ENCODE measurements at places on chromosomes 7 and 10.

- peak; percentile 98 for DNase-seq
Observed at GRCh38 chr10:12068449-12069269, at the start of gene DHTKD1. DHTKD1 (plus strand) TSS chr10:12068954; CDS start chr10:12069034, 80 bp downstream.

GRCh38 chr7:13107291-13107690, 419.9 kb downstream of the ARL4A start:
- DNase-seq: no peak

- DNase-seq: no peak
Observed at GRCh38 chr7:141754939-141755338, 9.0 kb upstream of the TAS2R3 start.

DNA sequence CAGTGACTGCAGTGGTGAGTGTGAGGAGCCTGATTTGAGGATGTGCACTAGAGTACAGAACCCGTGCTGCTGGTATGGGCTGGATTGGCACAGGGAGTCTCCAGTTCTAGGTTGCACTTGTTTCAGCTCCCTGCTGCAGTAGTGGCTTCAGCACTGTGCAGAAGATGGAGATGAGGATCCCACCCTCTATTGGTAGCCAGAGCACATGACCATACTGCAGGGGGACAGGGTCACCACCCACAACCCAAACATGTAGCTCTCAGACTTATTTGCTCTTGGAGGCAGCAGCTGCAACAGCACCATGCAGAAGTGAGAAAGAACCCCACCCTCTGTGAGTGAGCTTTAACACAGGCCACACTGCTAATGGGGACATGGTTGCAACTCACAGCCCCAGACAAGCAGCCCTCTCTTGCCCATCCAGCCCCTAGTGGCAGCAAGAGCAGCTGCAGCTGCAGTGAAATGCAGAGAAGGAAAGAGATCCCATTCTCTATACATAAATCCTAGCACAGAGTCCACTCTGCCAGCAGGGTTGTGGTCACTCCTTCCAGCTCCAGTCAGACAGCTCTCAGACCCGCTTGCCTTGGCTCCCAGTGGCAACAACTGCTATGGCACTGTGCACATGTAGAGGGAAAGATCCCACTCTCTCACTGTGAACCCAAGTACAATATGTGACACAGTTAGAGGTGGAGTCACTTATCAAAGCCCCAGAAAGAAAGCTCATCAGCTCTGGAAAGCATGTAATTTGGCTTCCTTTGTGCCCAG, 51.4 kb upstream of the SCIN start:
- DNase-seq: no peak

GRCh38 chr10:14074062-14074884, 256.5 kb downstream of the FRMD4A start:
- peak; percentile 95 for DNase-seq

- DNase-seq: no peak
Observed at GRCh38 chr7:25371972-25372371, 143.7 kb upstream of the NPVF start.

DNA sequence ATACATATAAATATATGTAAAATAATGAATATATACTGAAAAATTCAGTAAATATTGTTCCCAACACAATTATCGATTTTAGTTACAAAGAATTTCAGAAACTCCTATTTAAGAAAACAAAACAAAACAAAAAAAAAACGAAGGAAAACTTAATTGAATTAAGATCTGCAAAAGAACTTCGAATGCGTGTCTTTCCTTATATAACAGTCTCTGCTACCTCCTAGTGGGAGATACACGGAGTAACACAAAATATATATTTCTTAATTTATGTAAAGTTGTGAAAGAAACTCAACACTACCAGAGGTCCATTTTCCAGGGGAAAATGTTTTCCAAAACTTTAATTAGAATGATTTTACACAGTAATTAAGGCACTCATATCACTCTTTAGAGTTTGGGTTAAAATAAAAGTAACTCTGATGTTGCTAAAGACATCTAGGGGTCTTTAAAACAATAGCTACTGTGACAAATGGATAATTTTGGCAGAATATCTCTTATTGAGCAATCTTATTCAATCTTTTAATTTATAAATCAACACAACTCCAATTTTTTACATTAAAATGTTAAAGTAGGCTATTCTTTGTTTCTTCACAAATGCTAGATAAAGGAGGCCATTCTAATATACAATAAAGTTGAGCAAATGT, 41.6 kb downstream of the NEBL start:
- peak; percentile 55 for DNase-seq

- DNase-seq: no peak
Observed at GRCh38 chr7:351681-352480, 61.9 kb downstream of the FOXL3 start.

DNA sequence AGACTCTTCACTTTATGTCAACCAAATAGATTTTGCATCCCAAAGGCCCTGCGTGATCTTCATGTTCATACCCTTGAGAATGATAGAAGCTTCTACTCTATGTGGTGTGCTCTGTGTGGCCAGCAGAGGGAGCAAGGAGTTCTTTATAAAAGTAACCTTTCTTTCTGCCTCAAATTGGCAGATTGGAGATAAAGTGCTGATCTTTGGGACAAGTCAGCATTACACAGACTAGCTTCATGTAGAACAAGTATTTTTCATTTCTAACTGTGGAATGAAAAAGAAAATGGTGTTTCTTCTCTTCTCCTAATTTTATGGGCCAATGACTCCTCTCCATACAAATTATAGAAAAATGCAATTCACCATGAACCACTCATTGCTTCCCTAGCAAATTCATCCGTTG, 1214.1 kb downstream of the SORCS1 start:
- peak; percentile 53 for DNase-seq

DNA sequence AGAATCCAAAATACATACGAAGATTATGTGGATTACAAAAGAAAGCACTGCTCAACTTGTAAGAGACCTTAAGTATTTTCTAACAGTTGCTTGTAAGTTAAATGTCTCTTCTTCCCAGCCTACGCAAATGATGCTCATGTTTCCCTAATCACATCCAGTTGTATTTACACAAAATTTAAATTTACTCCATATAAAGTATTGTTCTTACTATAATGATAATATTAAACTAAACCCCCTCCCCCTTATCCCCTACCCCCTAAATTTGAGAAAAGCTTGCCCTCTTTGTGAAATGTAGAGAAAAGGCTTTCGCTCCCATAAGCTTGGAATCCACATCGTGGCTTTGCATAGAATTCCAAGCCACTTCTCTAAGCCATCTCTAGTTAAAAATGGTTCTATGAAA, 29.4 kb downstream of the ANKMY2 start:
- no peak for DNase-seq

DNA sequence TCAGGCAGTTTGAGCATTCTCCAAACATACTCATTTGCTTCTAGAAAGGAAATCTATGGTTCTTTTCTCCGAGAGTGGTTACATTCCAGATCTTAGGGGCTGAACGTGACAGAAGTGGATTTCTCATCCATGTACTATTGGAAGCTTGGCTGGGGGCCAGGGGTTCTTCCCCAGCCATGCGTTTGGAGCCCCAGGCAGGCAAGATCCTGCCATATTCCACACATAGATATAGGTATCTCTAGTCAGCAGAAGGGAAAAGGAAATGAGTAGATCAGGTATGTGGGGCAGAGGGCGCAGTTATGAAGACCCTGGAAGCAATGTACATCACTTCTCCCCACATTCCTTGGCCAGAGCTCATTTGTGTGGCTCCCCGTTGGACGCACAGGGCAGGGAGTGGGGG, 299.8 kb downstream of the CCDC3 start:
- no peak for DNase-seq

GRCh38 chr7:69426705-69427104, 171.6 kb upstream of the AUTS2 start:
- DNase-seq: no peak

DNA sequence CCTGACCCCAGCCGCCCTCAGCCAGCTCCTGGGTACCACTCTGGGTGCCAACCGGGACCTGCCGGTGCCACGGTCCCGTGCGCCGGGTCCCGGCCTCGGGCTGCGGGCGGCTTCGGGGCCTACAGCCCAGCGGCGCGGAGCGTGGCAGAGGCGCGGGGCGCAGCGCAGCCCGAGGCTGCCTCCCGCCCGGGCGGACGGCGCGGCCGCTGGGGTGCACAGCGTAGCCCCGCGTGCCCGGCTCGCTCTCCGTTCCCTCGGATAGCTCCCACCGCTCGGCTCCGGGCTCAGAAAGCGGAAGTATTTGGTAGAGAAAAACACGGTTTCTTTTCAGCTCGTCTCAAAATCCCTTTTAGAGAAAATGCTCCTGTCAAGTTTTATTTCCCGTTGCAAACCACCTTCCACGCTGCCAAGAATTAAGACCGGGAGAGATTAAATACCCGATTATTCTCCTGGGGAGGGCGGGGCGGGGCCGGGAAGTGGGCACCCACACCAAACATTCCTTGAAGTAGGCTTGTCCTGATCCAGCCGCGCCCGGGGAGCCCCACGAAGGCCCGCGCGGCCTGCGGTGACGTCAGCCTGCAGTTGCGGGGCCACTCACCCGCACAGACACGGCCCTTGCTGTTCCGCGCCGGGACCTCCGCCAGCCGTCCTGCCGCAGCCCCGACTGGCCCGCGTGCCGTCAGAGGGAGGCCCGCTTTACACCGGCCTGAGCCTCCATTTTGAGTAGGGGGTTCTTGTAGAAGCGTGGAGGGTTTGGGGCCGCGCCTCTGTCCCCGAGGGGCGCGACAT, 7.2 kb downstream of the HOXA13 start:
- DNase-seq: no peak

DNA sequence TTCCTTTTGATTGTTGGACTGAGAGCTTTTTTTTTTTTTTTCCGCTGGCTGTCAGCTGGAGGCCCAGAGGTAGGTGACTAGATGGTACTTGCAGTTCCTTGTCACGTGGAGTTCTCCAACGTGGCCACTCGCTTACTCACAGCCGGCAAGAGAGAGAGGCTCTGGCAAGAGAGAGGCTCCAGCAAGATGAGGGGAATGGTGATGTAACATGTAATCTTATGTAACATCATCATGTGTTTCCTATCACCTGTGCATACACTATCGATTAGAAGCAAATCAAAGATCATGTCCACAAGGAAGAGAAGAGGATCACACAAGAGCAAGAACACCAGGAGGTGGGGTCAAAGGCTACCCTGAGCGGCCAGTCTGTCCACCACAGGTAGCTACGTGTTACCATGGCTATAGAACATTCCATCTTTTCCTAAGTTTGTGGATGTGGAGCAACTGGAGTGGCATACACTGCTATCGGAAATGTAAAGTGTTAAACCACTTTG, 4.0 kb upstream of the BORCS7 start:
- DNase-seq: no peak

All from muscle of back (tissue), 13 donors.